KBM-7 (cell line): ENCODE measurements at places on chromosomes 1 and 21.

GRCh38 chr21:42426424-42426823 is 22.7 kb downstream of the UBASH3A start:
- no peak for DNase-seq

GRCh38 chr1:222996310-222996975 is 146.6 kb downstream of the TLR5 start:
- DNase-seq: peak; percentile 38

- peak; percentile 15 for DNase-seq
Measured at GRCh38 chr1:226549094-226549936, 751 bp downstream of the STUM start.

GRCh38 chr1:70220015-70220414 is 1.2 kb upstream of the SRSF11 start:
- peak; percentile 68 for DNase-seq

DNA sequence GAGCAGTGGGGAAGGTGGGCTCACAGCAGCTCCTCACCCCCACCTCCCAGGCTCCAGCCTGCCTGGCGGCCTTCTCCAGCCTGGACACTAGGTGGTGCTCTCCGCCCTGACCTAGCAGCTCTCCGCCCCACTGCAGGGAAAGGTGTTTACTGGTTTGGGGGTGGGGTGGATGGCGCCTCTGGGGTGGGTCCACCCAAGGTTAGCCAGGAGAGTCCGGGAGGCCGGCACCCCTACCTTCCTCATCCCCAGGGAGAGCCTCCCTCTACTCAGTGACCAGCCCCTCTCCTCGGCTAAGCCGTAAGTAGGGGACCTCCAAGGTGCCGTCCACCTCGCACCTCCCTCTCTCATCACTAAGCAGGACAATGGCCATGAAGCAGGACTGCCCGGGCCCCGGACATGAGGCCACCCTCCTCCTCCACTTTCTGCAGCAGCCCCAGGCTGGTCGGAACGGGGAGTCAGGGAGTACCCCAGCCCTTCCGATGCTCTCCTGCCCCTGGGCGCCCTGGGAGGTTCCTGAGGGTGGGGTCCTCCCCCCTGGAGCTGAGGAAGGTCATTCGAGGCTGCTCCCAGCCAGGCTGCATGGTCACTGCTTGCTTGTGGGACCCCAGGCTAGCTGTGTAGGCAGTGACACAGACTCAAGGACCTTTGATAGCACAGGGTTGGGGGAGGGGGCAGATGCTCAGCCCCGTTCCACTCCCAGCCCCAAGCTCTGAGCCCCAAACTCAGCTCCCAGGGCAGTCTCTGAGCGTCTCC is 101.4 kb upstream of the VAMP3 start:
- peak; percentile 66 for DNase-seq

DNA sequence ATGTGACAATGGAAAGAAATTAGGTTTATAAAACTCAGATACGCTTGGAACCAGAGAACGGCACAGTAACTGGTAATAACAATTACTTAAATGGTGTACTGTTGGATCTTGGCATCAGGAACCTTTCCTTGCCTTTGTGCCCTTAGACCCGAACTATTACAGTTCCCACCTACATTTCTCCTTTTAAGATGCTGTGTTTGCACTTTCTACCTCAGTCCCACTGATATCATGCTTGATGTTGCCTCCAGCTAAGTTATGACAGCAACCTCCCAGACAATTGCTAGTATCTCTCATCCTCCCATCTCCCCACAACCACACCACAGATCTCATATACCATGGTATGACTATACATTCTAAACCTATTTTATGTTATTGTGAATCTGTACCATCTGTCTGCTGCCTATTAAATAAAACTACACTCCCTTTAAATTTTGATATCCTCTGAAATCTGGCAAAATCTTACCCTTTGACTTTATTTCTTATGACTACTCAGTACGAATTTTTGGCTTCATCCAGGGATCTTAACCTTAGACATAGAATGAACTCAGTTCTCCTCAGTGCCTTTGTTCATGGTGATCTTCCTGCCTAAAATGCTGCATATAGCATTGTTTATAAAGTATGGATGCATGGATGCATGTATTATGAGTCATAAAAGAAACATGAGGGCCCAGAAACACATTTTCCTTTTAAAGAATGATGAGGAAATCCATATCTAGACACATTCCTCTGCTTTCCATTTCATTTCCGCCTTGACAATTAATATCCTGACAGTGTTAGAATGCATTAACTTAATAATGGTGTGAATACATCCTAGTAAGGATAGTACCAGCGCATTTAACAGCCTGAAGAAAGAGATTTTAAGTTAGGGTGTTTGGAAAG is 64.1 kb downstream of the LRRC8D start:
- no peak for DNase-seq

GRCh38 chr1:158084747-158085146 is 91.3 kb downstream of the KIRREL1 start:
- DNase-seq: no peak

DNA sequence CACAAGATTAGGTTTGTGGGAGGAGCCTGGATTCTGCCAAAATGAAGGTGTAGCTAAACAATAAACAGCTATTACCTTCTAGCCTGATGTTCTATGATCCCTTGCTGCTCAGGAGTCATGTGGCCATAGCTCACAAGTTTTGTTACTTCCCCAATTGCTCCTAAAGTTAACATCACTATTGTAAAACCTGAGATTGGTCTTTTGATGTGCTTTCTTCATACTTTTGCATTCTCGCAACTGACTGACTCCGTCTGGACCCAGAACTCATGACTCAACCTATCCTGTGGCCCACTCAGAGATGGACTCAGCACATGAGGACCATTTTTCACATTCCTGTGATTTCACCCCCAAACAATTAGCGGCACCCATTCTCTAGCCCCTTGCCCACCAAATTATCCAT is 69.1 kb downstream of the PTGS2 start:
- DNase-seq: no peak

- no peak for DNase-seq
Measured at GRCh38 chr1:205480349-205480985, 24.0 kb upstream of the CDK18 start.

- no peak for DNase-seq
Measured at GRCh38 chr1:167881069-167881468, 32.9 kb downstream of the ADCY10 start.

DNA sequence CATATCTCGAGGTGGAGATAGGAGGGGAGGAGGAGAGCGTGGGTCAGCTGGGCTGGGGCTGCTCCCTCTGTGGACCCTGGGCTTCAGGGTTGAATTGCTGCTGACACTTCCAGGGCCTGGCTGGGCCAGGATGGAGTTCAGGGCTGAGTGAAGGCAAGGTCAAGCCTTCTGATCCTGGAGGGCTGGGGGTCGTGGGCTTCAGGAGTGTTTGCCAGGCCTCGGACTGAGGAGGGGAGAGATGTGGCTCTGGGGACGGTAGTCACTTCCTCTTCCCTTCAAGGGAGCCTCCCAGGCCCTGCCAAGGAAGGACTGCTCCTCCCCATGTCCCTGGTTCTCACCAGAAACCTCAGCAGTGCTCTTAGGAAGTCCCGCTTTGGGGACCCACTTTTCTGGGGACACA is 12.1 kb upstream of the FAM131C start:
- no peak for DNase-seq

- no peak for DNase-seq
Measured at GRCh38 chr1:7476861-7477547, 294.1 kb upstream of the VAMP3 start.

- no peak for DNase-seq
Measured at GRCh38 chr1:7284839-7285435, 486.2 kb upstream of the VAMP3 start.

GRCh38 chr1:3066250-3066711 is 2.7 kb upstream of the PRDM16 start:
- no peak for DNase-seq

DNA sequence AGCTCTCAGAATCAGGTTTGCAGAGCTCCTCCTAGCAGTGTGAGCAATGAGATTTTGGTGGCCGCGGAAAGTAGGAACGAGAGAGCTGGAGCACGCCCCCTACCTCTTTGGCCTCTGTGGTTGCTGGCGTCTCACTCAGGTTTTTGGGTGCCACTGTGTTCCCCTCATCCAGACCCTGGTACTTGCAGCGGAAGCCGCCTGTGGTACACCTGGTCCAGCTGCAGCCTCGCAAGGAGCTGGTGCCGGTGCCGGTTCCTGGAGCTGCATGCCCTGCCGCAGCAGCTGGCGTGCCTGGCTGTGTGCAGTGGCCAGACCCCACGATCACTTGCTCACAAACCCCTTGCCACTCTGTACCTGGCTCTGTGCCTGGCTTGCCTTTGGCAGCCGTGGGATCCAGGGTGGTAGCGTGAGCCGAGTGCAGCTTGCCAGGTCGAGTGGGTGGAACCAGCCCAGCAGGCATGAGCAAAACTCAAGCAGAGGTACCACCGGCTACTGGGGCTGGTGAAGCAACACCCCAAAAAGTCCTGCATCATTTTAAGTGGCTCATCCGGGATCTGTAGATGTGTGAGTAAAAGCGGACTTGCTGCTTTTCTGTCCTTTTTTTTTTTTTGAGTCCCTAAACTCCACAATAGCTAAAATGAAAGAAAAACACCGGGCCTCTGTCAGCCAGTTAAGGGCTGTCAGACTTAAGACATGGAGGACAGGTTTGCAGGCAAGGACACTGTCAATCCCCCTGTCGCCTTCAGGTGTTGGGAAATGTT is 844.9 kb downstream of the KCNT2 start:
- DNase-seq: no peak

DNA sequence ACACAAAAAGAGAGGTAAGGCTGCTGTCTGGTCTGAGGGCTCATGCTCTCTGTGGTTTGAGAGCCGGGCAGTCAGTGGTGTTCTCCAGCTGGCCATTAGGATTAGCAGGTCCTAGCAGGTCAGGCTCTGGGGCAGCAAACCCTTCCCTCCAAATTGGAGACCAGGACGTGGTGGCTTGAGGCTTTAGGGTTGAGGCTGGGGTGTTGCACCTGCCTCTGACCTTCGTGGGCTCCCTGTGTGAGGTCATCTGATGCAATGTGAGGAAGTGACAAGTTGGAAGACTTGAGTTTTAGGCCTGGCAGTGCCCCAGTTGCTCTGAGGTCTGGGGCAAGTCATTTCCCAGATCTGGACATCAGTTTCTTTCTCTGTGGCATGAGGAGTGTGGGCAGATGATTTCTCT is 24.4 kb downstream of the SZRD1 start:
- no peak for DNase-seq

DNA sequence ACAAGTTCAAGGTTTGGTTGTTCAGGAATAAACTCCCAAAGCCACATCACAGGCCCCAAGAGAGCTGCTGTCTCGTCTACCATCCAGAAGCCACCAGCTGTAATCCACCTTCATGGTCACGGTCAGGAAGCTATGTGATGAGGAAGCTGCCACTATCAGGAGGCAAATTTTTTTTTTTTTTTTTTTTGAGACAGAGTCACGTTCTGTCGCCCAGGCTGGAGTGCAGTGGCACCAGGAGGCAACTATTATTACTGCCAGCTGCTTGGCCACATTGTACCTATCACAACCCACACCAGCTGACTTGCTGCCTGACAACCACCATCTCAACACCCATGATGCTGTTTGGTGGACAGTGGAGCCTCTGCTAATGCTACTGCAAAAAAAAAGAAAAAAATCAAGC is 124.1 kb downstream of the OMA1 start:
- DNase-seq: no peak

DNA sequence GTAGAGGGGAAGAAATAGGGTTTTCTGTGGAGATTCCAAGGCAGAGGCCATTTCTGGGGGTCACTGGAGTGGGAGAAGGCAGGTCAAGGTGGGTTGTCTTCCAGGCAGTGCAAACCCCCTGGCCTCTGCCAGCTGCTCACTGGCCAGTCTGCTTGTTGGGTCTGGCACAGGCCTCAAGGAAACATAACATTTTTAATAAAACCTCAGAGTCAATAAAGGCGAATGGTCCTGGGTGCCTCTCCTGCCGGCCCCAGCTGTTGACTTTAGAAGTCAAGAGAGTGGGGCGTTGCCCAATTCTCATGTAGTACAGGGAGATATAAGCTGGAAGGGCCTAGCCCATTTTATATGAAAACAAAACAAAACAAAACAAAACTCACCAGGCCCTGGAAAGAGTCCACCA is 36.6 kb downstream of the RUNX3 start:
- DNase-seq: no peak

GRCh38 chr1:209512821-209513220 is 70.7 kb upstream of the CAMK1G start:
- DNase-seq: no peak

GRCh38 chr1:39711966-39712340 is 20.7 kb upstream of the HPCAL4 start:
- DNase-seq: no peak

- no peak for DNase-seq
Measured at GRCh38 chr1:3005771-3006170, 15.5 kb upstream of the ACTRT2 start.

DNA sequence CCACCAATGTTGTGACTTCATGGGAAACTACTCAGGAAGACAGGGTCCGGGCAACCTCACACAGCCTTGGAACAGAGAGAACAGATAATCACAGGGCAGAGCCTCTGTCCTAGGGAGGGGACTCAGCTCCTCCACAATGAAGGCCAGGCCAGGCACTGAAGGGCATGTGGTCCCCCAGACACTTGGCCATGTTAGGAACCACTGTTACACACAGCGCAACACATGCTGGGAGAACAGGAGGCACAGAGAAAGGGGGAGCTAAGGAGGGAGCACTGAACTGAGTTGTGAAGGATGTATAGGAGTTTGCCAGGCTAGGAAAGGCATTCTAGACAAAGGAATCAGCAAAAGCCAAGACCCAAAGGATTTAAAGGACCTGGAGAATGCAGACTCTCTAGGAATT is 127.6 kb downstream of the DMRTB1 start:
- no peak for DNase-seq

DNA sequence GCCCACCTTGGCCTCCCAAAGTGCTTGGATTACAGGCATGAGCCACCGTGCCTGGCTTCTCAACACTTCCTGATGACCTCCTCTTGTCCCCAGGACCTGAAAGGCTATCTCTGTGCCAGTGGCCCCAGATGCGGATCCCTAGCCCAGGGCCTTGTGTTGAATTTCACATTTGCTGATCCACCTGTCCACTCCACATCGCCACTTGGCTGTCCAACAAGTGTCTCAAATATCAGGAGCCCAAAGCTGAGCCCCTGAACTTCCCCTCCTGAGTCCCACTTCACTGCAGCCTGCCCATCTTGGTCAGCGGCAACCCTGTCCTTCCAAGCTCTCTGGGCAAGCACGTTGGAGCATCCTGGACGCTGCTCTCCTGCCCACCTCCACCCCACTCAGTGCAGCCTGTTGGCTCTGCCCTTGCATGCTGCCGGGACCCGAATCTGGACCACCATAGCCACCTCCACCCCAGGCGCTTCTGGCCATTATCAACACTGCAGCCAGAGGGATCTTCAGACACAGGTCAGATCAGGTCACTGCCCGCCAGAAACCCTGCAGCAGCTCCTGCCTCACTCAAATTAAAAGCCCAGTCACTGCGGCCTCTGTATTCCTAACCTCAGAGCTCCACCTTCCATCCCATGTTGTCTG is 352.5 kb upstream of the VAMP3 start:
- DNase-seq: no peak

DNA sequence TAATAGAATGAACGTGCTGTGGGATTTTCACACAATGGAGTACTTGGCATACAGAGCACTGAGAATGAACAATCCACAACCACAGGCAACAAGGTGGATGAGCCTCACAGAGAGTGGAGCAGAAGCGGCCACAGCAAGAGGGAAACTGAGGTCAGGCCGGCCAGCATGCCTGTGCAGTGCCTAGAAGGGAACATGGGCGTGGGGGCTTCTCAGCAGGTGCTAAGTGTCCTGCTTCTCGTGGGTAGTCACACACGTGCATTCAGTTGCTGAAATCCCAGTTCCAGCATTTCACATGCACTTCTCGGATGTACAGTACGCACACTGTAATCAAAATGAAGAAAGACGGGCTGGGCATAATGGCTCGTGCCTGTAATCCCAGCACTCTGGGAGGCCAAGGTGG is 33.1 kb downstream of the WDR4 start:
- DNase-seq: no peak

GRCh38 chr1:98001764-98002163 is 80.9 kb upstream of the DPYD start:
- DNase-seq: no peak

- no peak for DNase-seq
Measured at GRCh38 chr1:56268519-56269140, 310.7 kb downstream of the PLPP3 start.
